ENCODE measurements at places on chromosomes 4 and X. TPM values are rescaled to one million over a fixed set of nuclear protein-coding genes. Genes with fewer than 3 reads are reported as not detected.

The RGN gene
- polyA plus RNA-seq, result 2.1 TPM

The FGF13 gene
- 0.35 TPM for polyA plus RNA-seq

The MND1 gene
- 0.97 TPM for polyA plus RNA-seq

The PHKA2 gene
- polyA plus RNA-seq, result 12.3 TPM

The SATL1 gene
- polyA plus RNA-seq, result not detected

The SPANXN3 gene
- not detected for polyA plus RNA-seq

The NBDY gene
- polyA plus RNA-seq, result 54.9 TPM

The KLHL13 gene
- polyA plus RNA-seq, result 9.0 TPM

Data from AG04450 (cell line).